ENCODE measurements at places on chromosomes 12 and 14.

- DNase-seq, result no peak
These were observed 996.8 kb upstream of the TMEM132C start for GRCh38 chr12:127270193-127270592.

- no peak for DNase-seq
These were observed 10.1 kb downstream of the HMGA2 start for GRCh38 chr12:65834146-65834935.

GRCh38 chr12:47722941-47723631 is 2.2 kb downstream of the ENDOU start:
- DNase-seq, result no peak

GRCh38 chr12:131137836-131138637 is 184.3 kb downstream of the ADGRD1 start:
- no peak for DNase-seq

DNA sequence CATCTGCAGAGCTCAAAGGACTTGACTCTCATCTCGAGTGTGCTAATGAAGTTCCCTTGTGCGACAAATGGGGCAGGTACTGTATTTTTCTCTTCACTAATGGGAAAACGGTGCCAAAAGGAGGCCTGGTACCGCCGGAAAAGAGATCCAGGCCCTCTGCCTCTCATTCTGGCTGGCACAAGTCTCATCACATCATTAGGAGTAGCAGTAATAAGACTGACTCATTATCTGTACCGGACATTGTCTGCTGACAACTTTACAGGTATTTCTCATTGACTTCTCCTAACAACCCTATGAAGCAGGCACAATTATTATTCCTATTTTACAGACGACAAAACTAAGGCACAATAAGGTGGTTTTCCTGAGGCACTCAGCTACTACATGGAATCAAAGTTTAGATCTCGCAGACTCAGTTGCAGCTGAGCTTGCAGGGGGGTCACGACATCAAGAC is 668 bp downstream of the APPL2 start:
- DNase-seq, result no peak

DNA sequence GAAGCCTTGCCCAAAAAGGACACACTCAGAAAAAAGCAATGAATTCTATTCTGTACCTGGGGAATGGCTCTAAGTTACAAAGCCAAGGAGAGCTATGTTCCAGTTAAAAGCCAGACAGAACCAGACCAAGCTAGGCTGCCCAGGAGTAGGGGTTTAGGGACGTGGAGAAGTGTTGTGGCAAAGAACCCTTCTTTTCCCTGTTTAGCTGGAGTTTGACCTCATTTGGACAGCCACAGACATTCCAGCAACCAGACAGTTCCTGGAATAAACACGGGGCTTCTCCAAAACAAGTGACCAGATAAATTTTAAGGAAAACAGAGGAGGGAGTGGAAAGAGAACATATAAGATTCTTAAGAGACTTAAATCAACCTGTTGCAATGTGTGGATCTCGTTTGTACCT is 62.3 kb downstream of the GCH1 start:
- DNase-seq, result no peak

- no peak for DNase-seq
These were observed 50.2 kb upstream of the FLRT2 start for GRCh38 chr14:85479771-85480170.

DNA sequence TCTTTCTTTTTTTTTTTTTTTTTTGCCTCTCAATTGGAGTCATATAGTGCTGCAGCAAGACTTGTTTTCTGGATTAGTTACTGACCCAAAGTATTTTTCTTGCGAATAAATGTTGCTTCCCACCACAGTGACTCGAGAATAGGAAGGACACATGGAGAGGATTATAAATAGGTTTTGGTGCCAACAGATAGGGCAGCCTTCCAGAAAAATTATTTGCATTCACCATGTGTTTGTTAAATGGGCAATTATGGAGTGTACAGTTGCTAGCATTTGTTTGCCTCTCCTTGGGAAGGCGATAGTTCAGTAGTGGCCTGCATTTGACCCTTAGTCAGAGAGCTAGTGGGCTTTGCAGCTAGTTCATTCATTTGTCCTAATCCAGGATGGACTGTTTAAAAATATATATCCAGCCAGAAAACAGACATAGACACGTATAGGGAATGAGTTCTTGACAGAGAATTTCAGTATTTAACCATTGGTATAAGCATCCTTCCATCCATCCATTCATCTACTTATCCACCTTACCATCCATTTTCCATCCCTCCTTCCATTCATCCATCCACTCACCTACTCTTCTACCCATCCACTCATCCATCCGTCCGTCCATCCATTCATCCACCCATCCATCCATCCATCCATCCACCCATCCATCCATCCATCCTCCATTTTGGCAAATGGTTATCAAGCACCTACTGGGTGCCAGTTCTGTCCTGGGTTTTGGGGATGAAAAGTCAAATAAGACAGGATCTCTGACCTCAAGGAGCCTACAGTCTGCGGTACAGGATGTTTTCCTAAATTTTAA is 67.5 kb downstream of the CHST11 start:
- no peak for DNase-seq

DNA sequence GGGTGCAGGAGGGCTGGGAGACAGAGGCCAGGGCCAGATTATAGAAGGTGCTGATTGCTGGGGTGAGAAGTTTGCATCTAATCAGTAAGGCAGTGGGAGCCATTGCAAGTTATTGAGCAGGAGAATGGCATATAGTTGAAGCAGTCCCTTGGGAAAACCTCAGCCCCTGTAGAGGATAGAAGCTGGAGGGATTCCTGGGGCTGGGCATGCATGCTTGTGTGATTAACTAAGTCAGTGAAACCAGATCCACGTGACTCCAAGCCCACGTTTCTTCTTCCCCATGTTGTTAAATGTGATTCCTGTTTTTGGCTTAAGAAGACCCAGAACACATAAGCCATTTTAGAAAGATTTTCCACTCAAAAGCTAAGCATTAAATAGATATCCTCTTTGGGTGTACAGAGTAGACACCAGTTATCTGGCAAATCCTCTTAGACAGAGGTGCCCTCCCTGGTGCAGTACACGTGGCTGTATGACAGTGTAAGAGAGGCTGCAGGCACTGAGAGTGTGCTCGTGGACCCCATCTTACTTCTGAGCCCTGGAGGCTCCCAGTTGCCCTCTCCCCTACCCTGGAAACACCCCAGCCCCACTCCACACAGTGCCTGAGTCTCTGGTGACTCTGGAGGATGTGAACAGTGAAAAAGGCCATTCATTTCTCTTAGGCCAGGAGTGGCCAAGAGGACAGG is 3.2 kb downstream of the C14orf132 start:
- no peak for DNase-seq

DNA sequence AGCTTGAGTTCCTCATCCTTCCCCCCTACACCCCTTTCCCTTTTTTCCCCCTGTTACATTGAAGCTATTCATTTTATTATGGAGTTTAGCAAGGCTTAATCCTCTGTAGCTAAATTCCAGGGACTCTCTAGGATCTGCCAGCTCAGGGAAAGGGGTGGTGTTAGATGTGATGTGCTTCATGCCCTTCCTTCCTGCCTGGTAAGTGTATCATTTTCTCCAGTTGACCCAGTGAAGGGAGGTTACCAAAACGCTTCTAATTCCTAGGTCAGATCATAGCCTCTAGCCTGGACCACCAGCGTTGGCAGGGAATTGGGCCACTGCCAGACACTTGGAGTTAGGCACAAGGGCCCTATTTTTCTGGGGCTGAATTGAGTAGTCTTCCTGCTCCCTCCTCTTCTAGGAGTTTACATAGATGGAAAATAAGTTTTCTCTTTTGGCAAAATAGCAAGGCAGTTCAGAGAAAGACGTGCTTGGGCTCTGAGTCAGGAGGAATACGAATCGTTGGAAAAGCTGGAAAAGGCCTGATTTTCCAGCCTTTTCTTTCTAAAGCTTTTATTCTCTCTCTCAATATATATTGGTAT is 88.3 kb downstream of the NPAS3 start:
- no peak for DNase-seq

GRCh38 chr12:105015543-105015942 is 29.4 kb downstream of the NOPCHAP1 start:
- no peak for DNase-seq

- no peak for DNase-seq
These were observed 32.7 kb downstream of the DIP2B start for GRCh38 chr12:50537538-50537919.

Data from stimulated activated CD8-positive, alpha-beta memory T cell treated with anti-CD3 and anti-CD28 coated beads, Interleukin-15, amount 100 ng/mL, for 48 hours (primary cell).